ENCODE measurements at places on chromosomes 12 and 14.
A peak's percentile ranks its signal among the peaks of the same experiment; 100 is the strongest.

DNA sequence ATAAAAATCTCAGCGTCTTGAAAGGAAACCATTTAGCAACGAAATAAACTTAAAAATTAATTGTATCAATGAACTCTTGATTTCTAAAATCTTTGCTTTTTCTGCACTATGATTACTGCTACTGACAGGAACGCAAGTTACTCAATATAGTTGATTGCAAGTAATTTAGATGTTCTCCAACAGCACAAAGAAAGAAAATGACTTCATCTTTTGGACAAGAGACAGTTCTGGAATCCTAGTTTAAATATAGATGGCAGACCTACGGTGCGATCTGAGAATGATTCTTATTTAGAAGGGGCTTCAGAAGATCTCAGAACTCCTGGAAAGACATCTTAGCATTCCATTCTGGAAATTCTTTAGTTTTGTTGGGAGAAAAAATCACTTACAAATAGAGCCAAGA is 1.4 kb upstream of the SUDS3 start:
- no peak for DNase-seq

DNA sequence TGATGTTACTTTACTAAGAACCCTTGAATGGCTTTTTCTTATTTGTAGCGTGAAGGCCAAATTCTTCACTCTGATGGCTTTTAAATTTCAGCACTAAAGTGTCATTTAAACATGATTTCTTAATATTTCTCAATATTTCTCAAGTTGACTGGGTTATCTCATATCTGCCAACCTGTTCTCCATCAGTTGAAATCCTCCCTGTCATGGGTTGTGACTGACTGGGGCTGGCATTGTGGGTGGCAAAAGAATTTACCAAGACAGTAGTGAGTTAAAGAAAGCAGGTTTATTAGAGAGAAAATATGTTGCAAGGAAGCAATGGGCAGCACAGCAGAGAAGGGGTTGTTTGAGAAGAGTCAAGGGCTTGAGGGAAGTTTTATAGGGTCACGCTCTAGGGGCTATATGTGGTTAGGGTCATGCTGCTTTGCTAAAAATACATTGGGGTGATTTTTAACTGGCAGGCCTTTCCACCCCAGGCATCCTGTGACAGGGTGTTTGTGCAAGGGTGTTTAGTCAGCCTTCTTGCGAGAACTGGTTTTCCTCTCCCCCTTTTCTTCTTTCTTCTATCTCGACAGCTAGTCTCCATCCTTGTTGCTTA is 232.8 kb upstream of the SEL1L start:
- no peak for DNase-seq

GRCh38 chr12:6526766-6527525 is 7.4 kb upstream of the GAPDH start:
- DNase-seq: no peak

DNA sequence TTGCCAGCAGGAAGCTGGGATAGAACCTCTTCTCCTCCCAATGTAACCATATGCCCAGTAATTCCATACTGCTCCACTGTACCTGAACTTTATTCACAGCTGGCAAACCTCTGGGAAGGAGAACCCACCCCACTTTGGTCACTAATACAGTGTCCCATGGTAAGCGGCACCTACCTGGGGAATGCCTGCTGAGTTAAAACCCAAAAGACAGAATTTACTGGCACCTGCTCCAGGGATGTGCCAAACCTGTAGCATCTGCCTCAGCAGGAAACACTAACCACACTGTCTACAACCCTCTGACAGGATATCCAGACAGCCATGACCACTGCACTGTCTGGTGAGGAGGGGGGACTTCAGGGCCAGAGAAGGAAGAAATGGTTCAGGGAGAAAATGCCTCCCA is 26.6 kb downstream of the DDX24 start:
- DNase-seq: no peak

DNA sequence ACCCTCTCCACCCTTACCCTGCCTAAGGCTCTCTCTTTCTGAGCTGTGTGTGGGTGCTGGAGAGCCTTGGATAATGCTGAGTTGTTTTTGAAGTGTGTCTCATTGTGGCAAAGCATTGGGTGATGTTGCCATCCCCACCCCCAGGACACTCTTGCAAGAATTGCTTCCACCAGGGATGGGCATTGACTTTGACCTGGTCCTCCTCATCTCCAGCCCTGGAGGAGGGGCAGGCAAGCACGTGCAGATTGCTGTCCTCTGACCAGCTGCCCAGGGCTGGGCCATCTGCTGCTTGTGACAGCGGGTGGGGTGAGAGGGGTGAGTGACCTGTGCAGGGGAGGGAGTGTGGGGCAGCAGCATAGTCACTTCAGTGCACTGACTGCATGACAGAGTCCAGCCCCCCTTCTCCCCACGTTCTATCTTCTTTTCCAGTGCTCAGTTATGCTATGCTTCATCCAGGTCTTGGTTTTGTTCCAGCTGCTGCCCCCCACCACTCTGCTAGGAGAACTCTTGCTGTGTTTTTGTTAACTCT is 26.2 kb downstream of the SUSD6 start:
- no peak for DNase-seq

- no peak for DNase-seq
Measured at GRCh38 chr14:105422695-105423487, 3.3 kb downstream of the MTA1 start.

GRCh38 chr12:46370792-46371717 is 1.5 kb downstream of the SLC38A2 start:
- peak; percentile 88 for DNase-seq

- DNase-seq: no peak
Measured at GRCh38 chr12:117671734-117672133, 297.1 kb downstream of the KSR2 start.

DNA sequence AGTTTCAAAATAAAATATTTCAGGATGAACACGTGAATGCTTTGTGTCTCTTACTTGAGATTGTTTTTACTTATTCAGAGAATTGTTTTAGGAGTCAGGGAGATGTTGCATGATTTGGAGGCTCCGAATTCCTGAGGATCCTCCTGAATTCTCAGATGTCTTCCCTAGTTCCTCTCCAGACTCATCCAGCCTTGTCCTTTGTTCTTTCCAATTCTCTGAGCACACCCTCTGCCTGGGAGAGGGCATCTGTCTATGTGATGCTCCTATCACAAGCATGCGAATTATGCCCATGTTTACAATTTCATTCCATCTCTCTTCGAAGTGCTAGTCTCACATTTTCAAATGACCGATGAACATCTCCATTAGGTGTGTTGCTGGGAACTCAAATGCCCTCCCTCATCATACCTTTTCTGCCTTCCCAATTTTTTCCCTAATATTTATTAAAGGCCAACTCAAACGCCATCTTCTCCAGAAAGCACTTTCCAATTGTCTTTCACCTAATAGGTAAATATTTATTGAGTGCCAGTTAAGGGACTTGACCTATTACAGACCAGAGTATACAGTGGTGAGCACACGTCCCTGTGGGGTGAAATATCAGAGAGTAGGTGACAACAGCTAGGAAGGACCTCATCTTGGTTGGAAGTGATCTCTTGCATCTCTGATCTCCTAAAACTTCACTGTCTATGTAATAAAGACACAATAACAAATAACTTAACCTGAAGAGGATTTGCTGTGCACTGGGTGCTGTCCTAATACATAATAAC is 64.4 kb downstream of the ARF6 start:
- no peak for DNase-seq

GRCh38 chr12:109840305-109841074 is 7.3 kb upstream of the TRPV4 start:
- no peak for DNase-seq

DNA sequence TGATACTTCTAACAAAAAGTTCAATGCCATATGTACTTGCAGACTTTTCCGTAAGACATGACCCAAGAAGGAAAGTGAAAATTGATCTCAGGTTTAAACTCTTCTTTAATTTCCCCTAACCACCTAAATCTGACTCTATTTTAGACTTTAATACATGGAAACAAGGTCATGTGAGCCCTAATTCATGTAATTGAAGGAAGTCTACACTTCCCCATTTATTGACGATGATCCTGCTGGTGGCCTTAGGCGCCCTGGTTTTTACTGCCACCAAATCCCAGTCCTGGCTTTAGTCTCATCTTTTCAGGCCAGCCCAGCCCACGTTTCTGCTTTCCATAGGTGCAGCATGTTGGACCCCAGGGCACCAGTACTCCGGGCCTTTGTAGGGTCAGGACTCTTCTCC is 157.9 kb downstream of the PELI2 start:
- DNase-seq: no peak

DNA sequence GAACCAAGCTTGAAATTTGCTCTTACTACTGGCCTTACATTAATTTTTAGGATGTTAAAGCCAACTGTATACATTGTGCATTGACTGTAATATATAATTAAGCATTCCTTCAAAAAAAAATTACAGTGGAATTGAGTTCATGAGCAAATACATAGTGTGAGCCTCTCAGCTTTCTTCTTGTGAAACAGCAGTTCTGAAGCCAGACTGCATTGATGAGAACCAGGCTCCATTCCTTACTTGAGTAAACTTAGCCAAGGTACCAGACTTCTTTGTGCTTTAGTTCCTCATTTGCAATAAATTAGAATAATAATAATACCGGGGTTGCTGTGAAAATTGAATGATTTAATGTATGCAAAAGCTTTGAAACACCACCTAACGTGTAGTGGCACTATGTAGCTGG is 169.5 kb downstream of the ANO4 start:
- no peak for DNase-seq

GRCh38 chr14:82385048-82385447 is 851.4 kb upstream of the SEL1L start:
- DNase-seq: no peak

DNA sequence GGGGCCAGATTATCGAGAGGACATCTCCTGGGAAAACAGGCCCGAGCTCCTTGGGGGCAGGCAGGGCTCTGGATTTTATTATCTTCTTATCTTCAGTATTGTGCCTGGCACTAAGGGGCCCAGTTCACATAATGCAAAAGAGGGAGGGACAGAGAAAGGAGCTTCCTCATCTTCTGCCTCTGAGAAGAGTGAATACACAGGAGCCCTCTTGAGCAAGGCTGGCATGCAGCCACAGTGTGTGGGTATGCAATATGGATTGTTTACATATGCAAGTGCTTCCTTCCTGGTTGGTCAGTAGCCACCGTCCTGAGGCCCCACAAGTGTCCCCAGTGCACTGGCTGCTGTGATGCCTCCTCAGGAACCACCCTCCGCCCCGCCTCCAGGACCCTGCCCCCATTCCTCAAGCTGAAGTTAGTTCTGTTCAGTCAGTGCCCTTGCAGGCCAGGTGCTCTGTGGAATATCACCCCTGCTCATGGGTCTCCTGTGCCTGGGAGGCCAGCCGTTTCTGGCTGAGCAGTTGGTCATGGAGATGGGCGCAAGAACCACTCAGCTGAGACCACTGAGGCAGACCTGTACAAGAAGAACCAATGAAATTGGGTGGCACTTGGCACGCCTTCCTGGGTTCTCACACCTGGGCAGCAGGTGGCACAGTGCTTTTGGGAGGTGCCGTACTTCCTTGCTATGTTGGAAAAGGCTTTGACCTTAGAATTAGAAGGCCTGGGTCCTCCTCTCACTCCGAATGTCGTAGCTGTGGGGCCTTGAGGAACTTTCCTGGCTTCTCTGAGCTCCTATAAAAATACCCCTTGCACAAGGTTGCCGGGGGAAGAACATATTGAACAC is 35.1 kb upstream of the ACTN1 start:
- no peak for DNase-seq

DNA sequence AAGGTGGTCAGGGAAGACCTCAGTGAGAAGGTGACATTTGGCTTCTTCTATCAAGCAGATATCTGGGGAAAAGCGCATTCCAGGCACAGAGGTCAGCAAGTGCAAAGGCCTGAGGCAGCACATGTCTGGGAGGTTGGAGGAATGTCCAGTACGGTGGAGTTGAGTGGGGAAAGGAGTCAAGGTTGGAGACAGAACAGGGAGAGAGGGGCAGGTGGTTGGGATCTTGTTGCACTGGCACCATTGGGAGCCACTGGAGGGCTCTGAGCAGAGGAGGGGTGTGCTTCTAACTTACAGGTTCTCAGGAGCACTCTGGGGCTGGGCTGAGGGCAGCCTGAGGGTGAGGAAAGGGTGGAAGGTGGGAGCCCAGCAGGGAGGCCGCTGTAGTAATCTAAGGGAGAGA is 52.1 kb downstream of the EID3 start:
- no peak for DNase-seq

DNA sequence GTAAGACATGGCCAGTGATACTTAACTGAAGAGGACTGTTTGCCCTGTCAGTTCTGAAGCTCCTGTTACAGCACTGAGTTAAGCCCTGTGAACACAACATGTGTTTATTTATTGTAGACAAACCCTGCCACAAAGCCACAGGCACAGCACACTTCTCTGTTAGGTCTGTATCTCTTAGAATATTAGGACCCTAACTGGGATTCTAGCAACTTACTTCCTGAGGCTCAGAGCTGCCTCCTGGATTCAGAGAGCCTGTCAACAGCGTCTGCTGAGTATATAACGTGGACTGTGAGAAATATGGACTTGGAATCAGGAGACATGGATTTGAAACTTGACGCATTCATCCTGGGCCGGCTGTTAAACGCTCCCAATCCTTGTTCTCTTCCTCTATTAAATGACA is 135.0 kb upstream of the HIF1A start:
- no peak for DNase-seq

DNA sequence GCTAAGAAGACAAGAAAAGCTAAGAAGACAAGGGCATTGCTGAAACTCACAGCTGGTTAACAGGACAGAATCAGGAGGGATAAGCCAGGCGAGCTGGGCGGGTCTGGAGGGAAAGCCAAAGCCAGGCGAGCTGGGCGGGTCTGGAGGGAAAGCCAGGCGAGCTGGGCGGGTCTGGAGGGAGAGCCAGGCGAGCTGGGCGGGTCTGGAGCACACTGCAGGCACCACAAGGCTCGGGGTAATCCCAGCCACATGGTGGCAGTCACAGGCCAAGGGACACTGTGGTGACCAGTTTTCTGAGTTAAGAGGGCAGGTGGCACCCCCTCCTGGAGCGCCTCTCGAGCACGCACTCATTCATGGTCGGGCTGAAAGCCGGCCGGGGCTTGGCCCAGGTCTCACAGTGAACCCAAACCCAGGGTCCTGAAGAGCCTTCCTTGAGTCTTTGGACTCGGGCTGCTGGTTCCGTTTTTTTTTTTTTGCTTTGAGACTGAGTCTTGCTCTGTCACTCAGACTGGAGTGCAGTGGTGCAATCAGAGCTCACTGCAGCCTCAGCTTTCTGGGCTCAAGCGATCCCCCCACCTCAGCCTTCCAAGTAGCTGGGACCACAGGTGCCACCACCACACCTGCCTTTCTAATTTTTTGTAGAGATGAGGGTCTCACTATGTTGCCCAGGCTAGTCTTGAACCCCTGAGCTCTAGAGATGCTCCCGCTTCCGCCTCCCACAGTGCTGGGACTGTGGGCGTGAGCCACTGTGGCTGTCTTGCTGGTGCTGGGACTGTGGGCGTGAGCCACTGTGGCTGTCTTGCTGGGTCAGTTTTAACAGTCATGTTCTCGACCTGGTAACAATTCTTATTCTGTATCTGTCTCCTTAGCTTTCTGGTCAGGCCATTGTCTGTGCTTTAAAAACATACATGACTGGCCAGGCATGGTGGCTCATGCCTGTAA is 40.2 kb downstream of the HSP90AA1 start:
- no peak for DNase-seq

- no peak for DNase-seq
Measured at GRCh38 chr14:78253986-78254385, 83.8 kb downstream of the NRXN3 start.

- DNase-seq: no peak
Measured at GRCh38 chr12:94169495-94169894, 21.1 kb downstream of the PLXNC1 start.

GRCh38 chr12:30859226-30859625 is 67.3 kb upstream of the TSPAN11 start:
- DNase-seq: no peak
